ENCODE measurements at places on chromosomes 12 and 14.

- DNase-seq = peak; percentile 34
These were observed 24.8 kb upstream of the GPR68 start for GRCh38 chr14:91269076-91269991.

GRCh38 chr12:87323369-87323768 is 705.8 kb downstream of the C12orf50 start:
- no peak for DNase-seq

- no peak for DNase-seq
These were observed 168.9 kb downstream of the ADGRD1 start for GRCh38 chr12:131122631-131123030.

DNA sequence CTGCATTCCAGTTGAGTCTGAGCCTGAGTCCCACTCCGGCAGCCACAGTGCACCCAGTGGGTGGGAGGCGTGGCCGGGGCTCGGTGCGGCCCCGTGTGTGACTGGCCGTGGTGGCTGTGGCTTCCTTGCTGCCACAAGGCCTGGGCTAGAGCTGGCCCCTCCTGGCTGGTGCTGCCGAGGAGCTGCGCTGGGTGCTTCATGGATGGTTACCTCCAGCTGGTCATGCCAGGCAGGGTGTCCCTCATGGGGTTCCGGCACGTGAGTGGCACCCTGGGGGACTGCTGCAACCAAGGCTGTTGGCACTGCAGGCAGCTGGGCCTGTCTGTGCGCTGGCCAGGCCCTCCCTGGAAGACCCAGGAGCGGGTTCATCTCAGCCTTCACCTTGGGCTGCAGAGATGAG is 62.7 kb downstream of the KIF26A start:
- DNase-seq = no peak

DNA sequence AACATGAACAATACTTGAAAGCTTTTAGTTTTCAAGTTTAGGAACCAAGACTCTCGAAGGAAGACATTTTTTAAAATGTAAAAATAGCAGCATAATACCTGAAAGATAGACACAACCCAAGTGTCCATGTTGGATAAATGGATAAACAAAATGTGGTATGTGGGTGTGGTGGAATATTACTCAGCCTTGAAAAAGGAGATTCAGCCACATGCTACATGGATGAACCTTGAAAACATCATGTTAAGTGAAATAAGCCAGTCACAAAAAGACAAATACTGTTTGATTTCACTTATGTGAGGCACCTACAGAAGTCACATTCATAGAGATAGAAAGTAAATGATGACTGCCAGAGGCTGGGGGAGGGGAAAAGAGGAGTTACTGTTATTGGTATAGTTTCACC is 228.7 kb downstream of the FBXL14 start:
- DNase-seq = no peak

DNA sequence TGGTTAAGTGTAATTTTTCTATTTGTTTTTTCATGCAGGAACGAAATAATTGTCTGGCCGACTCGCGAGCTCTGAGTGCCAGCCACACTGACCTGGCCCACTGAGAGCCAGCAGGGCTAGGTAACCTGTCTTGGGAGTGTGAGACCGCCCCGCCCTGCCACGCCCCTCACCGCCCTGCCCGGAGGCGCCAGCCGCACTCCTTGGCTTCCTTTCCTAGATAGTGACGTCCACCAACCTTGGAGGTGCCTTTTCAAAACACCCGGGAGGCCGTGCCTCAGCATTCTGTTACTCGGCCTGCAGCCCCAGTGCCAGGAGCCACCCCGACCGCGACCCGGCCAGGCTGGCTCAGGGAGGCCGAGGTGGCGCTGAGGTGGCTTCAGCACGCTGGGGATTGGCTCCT is 21.7 kb downstream of the XRCC3 start:
- DNase-seq = no peak

GRCh38 chr12:67909681-67910080 is 79.6 kb upstream of the IFNG-AS1 start:
- DNase-seq = no peak

GRCh38 chr14:71289536-71289935 is 382.3 kb downstream of the PCNX1 start:
- DNase-seq = no peak

DNA sequence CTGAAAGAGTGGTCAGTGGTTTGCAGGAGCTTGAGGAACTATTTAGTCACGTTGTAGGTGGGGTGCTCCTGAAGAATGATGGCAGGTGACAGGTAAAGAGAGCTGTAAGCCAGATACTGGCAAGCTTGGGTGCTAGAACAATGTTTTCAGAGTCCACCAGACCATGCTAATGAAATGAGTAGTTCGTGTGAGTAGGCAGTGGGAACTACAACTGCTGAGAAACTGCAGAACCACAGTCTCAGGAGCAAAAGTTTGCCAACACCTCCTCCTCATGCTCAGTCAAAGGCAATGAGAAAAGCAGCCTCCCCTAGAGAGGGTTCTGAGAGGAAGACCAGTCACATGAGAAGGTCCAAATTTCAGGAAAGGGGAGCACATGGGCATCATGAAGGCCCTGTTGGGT is 91.3 kb downstream of the PRKD1 start:
- DNase-seq = no peak

- DNase-seq = peak; percentile 37
These were observed 17.0 kb downstream of the OR8S1 start for GRCh38 chr12:48542300-48542928.

- no peak for DNase-seq
These were observed 4.8 kb upstream of the NGDN start for GRCh38 chr14:23464700-23465099.

- no peak for DNase-seq
These were observed 168.3 kb downstream of the CACNA1C start for GRCh38 chr12:2221030-2221621.

GRCh38 chr12:45928309-45928708 is 62.1 kb downstream of the SCAF11 start:
- DNase-seq = no peak

DNA sequence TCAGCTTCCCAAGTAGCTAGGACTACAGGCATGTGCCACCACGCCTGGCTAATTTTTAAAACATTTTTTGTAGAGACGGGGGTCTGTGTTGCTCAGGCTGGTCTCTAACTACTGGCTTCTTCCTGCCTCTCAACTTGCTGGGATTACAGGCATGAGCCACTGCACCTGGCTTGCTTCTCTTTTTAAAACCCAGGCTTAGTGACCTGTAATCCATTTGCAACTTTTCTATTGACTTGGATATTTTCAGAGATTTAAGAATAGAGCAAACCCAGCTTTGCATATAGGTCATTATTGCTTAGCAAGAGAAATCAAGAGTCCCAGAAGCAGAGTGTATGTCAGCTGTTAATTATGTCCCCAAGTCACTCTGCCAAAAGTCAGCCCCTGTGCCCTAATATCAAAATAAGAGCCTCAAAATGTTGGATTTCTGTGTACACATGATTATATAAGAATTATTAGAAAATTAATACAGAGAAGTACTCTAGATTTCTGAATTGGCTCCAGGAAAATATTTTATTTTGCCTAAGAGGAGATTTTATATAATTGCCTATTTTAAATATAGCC is 24.9 kb downstream of the TCP11L2 start:
- no peak for DNase-seq

DNA sequence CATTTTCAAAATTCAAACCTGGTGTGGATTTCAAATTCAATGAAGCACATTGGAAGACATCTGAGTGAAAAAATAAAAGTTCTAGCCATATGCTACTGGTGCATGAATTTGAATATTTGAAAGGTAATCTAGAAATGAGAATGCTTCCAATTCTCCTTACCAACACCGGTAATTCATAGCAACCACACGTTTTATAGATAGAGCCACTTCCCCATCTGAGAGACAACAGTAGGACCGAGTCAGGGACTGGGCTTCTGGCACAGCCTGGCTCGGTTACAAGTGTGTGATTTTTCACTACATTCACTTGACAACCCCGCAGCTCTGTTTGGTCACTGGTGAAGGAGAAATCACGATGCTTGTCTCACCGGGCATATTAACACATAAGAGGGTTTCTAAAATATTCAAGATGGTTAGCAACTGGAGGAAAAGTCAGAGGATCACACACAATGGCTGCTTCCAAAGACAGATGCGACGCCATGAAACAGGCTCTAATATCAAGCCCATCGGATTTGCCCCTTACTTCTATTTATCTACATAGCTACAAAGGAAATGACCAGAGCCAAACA is 86.5 kb upstream of the FOXN3 start:
- no peak for DNase-seq

DNA sequence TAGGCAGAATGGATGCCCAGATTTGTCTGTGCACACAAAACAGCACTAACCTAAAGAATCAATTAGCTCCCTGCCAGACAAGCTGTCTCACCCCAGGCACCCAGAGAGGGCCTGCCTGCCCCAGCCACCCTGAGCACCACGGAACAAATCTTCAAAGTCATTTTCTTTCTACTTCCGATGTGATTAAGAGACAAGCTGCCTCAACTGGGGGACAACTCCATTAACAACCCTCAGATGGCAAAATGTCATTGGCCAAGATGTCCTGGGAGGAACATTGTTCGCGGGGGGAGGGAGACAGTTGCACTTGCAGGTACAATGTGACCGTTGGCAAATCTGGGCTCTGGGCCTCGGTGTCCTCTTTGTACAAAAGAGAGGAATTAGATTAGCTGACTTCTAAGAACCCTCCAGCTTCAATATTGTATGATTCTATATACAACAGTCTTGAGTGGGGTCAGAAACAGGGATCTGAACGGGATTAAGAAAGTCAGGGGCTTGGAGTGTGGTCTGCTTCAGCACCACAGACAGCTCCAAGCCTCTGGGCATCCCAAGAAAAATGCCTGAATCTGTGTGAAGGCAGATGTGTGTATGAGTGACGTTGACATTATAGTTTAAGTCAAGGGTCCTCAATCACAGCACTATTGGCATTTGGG is 42.8 kb upstream of the CMKLR1 start:
- peak; percentile 11 for DNase-seq

GRCh38 chr12:64749461-64750200 is 9.6 kb downstream of the GNS start:
- DNase-seq = no peak

DNA sequence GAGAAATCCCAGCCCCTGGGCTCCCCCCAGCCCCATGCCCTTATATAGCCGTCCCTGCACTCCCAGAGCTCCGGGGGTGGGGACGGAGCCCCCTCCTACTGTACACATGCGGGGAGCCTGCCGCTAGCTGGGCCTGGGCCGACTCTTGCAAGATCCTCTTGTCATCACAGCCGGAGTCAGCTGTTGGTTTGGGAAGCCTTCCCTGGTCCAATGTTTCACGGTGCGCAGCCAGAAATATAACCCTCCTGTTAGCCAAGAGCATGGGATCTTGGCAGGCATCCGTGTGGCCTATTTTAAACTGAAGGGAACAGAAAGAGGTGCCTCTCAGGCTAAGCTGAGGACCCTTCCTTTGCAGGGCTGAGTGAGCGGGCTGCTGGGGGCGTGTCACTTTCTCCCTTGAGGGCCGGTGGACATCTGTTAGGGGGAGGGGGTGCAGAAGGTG is 175.3 kb downstream of the TSPAN9 start:
- no peak for DNase-seq

DNA sequence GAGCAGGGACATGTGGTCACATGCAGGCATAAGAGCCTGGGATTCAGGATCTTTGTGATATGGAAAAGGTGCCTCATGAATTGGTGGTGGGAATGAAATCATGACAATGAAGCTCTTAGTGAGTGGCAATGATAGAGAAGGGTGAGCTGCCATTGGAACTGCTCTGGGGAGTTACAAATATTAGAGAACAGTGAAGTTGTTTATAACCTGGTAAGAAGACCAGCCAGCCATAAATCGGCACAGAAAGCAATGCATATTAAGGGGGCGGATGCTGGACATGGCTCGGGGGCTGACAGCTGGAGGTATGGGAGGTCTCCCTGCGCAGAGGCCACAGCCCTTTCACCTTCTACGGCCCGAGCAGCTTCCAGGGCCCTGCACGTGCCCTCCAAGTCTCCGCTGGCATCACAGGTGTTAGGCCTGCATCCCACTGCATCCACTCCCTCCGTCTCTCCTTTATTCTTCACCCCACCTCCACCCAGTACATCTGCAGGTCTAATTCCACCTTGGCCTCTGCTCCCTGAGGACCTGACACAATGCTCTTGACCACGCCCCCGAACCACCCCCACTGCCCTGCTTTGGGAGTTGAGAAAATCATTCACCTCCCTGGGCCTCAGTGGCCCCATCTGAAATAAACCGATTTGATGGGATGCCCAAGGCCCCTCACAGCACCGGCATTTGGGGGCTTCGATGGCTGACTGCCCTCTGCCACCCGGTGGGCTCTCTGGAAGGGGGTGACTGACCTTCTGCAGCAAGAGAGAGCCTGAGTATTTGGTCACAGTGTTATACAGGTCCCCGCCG is 4.1 kb downstream of the CACNA2D4 start:
- DNase-seq = no peak

- peak; percentile 43 for DNase-seq
These were observed 183.3 kb upstream of the KRR1 start for GRCh38 chr12:75694534-75695268.

DNA sequence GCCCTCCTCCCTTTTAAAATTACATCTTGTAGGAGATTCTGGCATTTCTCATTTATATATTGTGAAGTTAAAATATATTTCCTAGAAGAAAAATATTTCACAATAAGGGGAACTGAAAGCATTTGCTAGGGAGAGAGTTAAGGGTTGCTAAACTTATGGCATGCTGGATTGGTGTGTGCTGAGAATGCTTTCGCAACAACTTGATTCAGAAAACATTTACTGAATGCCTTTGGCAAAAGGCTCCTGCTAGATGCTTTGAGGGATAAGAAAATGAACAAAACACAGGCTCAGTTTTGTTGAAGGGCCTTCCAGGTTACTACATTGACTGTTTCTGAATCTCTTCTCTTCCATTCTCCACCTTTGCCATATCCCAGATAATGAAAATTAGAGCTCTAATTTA is 67.5 kb downstream of the DIP2B start:
- DNase-seq = peak; percentile 90

DNA sequence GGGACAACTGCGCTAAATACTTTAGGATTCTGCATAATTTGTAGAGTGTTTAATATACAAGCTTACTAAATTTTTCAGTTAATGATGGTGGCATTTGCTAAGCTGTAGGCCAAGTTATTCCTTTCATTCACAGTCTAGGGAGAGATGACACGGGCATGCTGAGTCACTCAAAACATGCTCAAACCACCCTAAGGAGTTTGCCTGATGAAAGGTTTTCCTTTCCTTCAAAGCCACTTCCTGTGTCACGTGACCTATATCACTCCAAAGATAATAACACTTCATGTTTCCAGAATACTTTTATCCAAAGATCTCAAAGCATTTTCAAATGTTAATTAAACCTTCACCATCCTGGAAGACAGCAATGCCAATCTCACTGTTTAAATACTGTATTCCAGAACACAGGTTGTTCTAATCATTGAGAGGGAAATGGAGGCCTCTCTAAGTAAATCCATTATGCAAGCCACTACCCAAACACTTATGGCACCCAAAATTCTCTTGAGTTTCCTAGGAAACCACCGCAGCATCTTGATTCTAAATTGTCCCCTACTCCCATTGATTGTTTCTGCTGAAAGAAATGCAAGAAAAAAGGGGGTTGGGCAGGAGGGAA is 207.0 kb upstream of the CDKN3 start:
- DNase-seq = peak; percentile 91

DNA sequence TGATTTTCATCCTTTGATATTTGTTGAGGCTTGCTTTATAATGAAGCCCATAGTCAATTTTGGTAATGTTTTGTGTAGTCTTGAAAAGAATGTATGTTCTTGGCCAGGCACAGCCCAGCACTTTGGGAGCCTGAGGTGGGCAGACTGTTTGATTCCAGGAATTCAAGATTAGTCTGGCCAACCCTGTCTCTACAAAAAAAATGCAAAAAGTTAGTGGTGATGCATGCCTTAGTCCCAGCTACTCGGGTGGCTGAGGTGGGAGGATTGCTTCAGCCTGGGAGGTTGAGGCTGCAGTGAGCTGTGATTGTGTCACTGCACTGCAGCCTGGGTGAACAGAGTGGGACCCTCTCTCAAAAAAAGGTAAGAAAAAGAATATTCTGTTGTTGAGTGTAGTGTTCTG is 10.8 kb downstream of the ETNK1 start:
- DNase-seq = peak; percentile 22

Data from EH (cell line).